Common myeloid progenitor, CD34-positive (primary cell): ENCODE measurements at places on chromosomes 3 and 15.
A peak's percentile ranks its signal among the peaks of the same experiment; 100 is the strongest.

DNA sequence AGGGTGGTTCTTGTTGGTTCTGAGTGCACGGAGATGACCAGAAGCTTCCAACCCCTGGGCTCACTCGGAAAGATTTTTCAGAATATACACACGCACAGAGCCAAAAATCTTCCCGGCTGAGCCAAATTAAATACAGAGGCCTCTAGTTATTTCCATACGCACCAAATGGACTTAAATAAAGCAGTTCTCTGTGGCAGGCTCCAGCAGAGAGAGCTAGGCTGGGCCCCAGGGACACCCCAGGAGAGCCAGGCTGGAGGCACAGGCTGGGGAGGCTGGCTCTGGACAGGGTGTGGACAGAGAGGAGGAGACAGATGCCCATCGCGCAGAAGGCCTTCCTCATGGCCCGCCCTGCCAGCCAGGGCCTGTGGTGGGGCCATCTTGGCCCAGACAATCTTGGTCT, 115.9 kb downstream of the IQSEC1 start:
- no peak for DNase-seq

DNA sequence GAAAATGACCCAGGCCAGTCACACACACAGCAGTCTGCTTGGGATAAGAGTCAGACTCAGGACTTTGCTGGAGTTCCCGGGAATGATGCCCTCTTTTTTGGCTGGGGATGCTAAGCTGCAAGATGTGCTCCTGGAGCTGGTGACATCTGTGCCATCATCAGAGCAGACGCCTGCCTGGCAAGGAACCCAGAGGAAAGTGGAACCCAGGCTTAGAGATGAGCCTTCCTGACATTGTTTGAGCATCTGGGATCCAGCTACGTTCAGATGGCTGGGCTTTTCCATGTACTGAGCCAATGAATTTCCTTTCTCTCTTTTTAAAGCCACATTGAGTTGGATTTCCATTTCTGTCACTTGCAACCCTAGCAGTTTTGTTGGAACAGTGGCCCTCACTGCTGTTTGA, 53.3 kb downstream of the EBLN2 start:
- DNase-seq: no peak

GRCh38 chr3:129650256-129650872, 43.9 kb upstream of the PLXND1 start:
- DNase-seq: peak; percentile 85

DNA sequence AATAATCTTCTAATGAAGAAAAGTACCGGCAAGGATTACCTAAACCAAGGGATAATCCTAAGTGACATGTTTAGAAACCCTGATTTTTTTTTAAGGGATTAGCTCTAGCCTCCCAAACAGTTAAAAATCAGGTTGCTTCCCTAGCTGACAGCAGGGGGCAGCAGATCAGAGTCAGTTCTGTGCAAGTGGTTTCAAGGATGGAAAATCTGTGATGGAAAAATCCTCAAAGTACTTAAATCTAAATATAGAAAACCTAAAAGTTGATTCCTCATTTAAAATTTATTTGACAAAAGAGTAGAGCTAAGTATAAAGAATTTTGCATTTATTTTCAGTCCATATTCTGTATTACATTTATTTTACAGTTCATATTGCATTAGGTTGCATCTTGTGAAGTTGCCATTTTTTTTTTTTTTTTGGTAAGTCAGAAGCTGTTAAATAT, 107.6 kb downstream of the PEX5L start:
- DNase-seq: peak; percentile 50

- DNase-seq: no peak
Observed at GRCh38 chr3:41742121-41742520, 219.8 kb downstream of the ULK4 start.

DNA sequence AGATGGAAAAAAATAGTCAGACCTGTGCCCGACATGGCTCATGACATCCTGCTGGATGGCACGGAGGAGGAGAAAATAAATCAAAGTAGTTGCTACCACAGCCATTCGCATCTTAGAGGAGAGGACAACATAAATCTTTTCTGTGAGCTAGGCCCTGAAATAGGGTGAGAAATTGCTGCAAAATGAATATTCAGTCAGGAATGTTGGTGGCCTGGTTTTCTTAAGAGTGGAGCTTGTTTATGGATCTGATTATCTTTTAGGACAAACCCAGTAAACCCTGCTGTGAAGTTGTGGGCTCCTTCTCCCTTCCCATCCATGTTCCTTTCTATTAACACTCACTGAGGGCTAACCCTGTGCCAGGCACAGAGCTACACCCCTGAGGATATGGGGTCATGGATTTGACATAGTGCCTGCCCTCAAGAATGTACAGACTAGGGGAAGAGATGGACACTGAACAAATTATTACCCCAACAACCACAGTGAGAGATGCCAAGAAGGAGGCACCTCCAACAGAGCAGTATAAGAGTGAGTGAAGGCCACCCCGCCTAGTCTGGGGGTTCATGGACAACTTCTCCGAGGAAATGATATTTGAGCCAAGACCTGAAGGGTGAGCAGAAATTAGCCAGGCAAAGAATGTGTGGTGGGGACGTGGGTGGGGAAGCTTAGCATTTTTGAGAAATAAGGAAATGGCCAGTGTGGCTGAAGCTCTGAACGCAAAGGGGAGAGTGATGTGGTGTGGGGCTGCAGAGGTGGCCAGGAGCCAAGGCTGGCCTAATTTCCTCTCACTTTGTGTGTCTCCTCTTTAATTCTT, 68.9 kb upstream of the ARL8B start:
- DNase-seq: no peak

- no peak for DNase-seq
Observed at GRCh38 chr15:100723315-100723801, 121.0 kb downstream of the ASB7 start.

DNA sequence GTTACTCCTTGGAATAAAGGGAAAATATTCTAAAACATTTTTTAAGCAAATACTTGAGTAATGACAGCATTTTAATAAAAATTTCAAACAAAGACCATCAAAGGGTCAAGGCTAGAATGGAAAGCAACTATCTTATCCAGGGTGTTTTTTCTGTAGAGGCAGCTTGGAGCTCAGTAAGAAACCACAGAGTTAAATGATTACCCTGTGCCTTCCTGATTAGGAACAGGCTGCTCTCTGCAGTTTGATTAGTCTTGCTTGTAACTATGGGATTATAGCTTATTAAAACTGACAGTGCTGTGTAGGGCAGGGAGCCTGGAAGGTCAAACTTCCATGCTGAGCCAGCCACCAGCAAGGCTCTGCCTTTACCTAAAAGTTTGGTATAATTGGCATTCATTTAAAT, 33.1 kb downstream of the QTRT2 start:
- no peak for DNase-seq

DNA sequence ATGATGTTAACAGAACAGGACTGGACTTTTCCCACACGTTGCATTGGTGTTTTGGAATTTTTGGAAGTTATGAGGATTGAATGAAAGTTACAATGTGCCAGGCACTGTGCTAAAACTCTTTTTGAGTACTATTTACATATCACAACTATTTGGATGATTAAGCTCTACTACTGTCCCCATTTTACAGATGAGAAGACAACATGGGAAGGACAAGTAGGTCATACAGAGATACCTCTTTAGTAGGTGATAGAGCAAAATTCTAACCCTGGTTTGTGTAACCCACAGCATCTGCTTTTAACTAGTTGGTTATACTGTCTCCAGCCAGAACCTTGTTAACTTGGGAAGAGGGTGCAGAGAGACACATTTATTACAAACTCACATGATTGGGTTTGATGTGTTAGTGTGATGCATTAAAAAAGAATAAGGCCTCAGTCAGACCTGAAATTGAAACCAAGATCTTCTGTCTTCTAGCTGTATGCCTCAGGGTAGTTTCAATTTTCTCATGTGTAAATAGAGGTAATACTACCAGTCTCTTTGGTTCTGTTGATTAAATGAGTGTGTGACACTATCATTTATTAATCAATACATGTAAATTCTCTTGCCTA, 1.4 kb downstream of the NDUFB4 start:
- no peak for DNase-seq

GRCh38 chr3:65723985-65724384, 314.7 kb downstream of the MAGI1 start:
- DNase-seq: no peak

DNA sequence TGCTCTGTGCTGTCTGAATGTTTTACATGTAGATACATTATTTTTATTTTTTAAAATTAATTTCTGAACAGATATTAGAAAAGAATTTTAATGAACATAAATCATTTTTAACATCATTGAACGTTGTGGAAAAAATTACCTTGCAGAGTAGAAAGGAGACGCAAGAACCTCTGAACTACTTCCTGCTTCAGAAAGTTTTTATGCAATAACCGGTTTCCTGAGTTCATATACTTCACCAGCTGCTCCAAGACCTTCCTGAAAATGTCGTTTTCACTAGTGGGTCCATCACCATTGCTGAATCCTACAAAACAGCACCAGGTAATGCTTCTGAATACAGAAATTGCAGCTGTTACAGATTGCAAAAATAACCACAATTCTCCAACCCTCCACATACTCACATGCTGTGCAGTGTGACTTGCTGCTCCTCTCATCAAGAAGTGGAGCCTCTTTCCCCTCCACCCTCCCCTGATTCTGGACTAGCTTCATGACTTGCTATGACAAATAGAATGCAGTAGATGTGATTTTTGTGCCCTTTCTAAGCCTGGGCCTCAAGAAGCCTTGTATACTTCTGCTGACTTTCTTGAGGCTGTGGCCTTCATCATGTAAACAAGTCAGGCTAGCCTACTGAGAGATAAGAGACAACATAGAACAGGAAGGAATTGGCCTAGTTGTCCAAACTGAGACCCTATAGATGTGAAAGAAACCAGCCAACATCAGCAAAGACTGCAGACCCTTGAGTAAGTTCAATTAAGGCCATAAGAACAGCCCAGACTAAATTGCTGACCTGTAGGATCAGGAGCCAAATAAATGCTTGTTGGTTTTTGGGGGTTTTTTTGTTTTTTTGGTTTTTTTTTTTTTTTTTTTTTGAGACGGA, 80.4 kb downstream of the TRANK1 start:
- peak; percentile 42 for DNase-seq

GRCh38 chr15:26744894-26745293, 28.0 kb downstream of the GABRB3 start:
- DNase-seq: no peak

DNA sequence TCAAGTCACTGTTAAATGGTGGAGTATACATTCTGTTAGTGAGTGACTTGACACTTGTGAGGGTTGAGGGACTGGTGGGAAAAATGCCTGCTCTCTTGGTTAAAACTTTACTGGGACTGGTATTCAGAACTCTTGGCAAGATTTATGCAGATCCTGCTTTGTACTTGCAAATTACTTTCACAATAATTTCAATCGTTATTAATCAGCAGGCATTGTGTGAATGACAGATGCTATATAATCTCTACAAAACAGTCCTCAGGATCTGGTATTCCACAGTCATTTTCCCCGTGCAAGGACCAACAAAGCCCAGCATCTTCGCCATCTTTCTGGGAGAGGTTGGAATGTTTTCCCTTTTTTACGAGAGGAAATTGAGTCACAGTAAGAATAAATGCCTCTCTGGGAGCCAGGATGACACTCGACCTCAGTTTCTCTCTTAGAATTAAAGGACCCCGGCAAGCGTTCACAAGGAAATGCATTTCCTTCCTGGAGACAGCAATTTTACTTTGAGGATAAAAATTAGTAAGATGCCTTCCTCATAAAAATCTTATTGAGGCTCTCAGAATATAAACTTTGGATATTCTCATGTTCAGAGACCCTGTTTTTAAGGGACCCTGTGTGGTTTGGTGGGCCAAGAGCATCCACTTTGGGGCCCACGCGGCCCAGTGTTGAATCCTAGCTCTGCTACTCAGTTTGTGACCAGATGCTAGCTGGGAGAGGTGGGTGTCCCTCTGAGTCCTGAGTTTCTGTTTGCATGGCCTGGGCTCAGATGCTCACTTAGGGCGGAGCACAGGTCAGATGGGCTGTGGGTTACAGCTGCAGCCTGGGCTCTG, 45.3 kb upstream of the PLCL2 start:
- DNase-seq: no peak

DNA sequence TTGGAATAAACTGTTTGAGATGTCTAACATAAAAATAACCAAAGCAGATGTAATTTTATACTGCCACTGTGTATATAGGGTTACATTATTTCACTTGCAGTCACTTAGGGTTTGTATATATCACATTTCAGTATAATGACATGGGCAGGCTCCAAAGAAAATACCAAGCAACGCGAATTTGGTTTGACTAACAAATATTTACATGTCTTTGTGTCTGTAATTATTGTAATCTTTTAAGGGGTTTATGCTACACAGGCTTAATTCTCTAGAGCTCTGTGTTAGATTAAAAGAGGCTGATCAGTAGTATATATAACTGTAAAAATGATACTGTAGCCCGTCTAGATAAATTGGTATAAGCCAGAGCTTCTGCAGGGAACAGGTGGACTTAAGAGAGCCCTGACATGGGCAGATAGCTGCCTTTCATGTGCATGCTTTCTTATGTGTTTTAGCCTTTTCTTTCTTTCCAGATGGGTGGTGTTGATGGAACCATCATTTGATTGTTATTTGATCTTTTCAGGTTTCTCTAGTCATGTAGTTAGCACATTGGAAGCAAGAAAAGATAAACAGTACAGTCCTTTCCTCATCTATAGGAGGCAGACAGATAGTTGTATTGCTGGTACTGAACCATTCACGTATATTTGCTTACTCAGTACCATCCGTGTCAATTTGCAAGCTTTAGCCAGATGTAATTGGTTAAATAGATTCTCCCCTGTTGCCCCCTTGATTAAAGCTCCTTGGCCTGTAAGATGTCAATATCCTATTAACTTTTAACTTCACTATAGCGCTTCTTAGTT, 86.1 kb downstream of the GALK2 start:
- no peak for DNase-seq

- DNase-seq: no peak
Observed at GRCh38 chr3:161266731-161267150, 45.6 kb downstream of the NMD3 start.

- no peak for DNase-seq
Observed at GRCh38 chr3:45332493-45332892, 55.9 kb upstream of the LARS2 start.

DNA sequence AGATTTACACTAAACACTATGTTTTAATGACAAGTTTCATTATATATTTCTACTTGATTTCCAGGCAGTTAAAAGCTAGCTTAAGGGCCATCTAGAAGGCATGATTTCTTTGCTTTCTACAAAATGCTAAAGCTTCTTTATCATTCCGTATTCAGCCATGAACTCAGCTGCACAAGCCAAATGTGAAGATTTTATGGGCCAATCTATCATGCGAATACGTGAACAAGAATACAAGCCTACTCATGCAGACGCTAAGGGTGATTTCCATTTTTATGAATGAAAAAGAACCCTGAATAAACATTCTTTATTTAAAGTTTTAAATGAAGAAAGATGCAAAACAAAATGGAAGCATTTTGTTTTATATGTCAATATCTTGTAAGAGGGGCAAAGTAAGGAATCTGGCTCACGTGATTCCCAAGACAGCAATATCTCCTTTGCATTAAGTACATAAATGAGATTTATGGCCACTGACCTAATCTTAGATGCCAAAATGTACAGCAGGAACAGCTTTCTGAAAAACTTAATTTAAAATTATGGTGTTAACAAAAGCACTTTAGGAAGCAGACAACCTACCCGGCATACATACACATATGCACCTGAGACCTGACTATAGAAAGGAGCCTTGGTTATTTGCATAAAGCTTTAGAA, 215.8 kb downstream of the DPH6 start:
- DNase-seq: no peak

- DNase-seq: no peak
Observed at GRCh38 chr3:191260431-191261303, 61.6 kb downstream of the OSTN start.

- DNase-seq: no peak
Observed at GRCh38 chr3:65252266-65252665, 564.5 kb upstream of the ADAMTS9 start.

- DNase-seq: peak; percentile 67
Observed at GRCh38 chr3:48400824-48401433, 28.9 kb downstream of the FBXW12 start.
